Choroid plexus epithelial cell (primary cell): ENCODE measurements at places on chromosomes 16 and 17.

DNA sequence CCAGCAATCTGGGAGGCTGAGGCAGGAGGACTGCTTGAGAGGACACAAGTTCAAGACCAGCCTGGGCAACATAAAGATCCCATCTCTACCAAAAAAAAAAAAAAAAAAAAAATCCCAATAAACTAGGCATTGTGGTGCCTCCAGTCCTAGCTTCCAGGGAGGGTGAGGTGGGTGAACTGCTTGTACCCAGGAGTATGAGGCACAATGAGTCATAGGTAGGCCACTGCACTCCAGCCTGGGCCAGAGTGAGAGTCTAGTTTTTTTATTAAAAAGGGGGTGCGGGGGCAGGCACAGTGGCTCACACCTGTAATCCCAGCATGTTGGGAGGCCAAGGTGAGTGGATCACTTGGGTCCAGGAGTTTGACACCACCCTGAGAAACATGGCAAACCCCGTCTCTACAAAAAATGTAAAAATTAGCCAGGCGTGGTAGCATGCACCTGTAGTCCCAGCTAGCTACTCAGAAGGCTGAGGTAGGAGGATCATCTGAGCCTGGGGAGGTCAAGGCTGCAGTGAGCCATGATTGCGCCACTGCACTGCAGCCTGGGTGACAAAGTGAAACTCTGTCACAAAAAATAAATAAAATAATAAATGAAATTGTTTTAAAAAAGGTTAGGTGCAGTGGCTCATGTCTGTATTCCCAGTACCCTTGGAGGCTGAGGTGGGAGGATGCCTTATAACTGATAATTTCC is 7.8 kb upstream of the CHST6 start:
- no peak for DNase-seq

GRCh38 chr16:20612551-20613480 is 36.6 kb upstream of the ACSM2B start:
- no peak for DNase-seq

DNA sequence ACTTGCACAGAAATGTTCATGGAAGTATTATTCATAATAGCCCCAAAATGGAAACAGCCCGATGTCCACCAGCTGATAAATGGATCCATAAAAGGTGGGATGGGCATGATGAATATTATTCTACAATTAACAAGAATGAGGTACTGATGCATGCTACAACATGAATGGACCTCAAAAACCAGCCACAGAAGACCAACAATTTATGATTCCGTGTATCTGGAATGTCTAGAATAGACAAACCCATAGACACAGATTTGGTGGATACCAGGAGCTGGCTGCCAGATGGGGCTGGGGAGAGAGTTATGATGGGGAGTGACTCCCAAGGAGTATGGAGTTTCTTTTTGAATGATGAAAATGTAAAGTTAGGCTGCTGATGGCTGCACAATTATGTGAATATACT is 10.8 kb upstream of the NAGLU start:
- DNase-seq, result no peak

- DNase-seq, result no peak
These were observed 1.7 kb upstream of the AARS1 start for GRCh38 chr16:70290949-70291519.

- no peak for DNase-seq
These were observed 11.9 kb downstream of the TVP23A start for GRCh38 chr16:10806698-10807097.

- DNase-seq, result no peak
These were observed 2.3 kb downstream of the HIGD1B start for GRCh38 chr17:44850025-44850424.

DNA sequence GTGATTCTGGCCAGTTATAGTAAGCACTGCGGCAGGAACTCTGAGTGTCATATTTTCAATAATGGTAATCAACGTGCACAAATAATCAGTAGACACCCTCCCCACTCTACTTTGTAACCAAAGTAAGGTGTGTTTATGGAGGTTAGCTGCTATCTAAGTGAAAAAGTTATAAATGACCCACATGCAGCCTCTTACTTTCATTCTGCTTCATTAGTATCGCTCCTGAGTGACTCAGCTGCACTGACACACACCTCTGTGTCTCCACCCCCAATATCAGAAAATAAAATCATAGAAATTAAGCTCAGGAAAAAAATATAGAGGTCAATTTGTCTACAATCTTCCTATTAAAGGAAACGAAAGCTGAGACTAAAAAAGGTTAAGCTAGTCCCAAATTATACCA is 64.1 kb upstream of the TRAP1 start:
- no peak for DNase-seq

DNA sequence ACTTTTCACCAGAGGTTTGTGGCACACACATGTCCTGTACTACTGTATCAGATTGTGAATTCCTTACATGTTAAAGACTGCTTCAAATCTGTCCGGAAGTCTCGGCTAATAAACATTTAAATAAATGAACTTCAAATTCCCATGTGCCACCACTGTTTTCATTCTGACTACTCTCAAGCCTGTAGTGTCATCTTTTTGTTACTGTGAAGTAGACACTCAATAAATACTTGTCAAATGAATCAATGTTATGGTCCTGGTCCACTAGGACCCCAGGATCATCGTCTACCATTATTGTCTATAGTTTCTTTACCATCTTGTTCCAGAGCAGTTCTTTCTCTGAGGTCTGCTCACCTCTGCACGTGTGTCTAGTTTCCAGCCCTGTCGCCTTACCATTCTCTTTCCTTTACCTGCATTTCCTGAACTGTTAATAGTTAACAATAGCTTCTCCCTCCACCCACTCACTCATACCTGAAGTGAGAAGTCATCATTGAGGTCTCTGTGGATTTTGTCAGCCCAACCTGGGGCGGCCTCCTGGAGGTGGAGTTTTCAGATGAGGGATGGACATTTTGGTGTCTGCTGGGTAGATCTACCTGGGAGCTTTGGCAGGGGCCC is 333.0 kb downstream of the SEC14L1 start:
- DNase-seq, result no peak

GRCh38 chr16:15671530-15672117 is 21.6 kb downstream of the NDE1 start:
- no peak for DNase-seq

- peak; percentile 20 for DNase-seq
These were observed 9.9 kb upstream of the ADGRG1 start for GRCh38 chr16:57618296-57619132.

DNA sequence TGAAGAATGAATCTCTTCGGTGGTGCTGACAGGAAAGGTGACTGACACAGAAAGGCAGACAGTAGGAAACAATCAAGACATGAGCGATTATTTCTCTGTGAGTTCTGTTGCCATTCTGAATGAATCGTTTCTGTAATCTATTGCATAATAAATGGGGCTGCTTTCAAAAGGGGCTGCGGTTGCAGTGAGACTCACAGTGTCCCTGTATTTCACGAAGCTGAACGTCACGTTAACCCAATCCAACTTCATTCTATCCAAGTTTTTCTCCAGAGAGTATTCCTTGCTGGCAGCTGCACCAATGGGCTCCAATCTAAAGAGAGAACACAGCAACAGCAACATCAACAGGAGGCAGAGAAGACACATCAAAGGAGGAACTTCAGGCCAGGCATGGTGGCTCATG is 75.4 kb downstream of the DNAH3 start:
- DNase-seq, result no peak

GRCh38 chr17:36937001-36937958 is at the start of gene LHX1:
Gene LHX1 (plus strand): TSS chr17:36937475. CDS start chr17:36938198, 723 bp downstream.
- no peak for DNase-seq

DNA sequence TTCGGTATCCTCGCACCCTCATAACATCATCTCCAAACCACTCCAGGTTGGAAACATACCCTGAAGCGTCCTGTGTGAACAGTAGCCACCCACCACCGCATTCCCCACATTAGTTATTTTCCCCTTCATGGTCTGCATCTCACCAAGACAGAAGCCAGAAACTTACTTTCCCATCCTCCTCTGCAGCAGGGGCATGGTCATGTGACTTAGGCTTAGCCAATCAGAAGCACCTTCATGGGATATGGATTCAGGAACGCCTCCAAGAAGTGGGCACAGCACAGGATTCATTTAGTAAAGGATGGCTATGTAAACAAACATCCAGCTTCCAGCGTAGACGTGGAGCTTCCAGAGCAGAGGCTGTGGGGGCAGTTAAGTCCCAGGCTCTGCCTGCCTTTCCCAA is 130.3 kb downstream of the AXIN2 start:
- DNase-seq, result no peak

DNA sequence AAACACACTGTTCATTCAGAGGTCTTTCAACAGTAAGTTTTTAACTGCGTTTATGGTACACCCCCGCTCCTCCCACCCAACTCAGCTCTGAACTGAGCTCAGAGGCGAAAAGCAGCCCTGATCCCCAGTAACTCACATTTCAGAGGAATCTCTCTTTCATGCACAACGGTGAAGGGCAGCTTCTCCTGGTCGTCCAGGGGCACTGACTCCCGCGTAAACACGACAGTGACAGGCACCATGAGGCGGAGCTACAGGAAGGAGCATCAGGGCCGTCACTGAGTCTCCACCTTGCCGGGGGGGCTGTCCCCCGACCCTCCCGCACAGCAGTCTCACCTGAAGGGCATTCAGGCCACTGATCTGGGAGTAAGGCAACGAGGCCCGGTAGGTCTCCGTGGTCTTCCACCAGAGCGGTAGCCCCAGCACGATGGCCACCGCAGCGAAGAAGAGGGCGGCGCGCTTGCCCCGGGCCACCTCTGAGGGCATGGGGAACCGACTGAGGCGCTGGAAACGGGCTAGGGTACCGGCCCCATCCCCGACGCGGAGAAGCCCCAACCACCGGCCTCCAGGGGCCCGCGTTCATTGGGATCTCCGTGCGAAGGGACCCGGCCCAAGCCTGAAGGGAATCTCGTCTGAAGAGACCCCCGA is 486 bp downstream of the PIGS start:
- DNase-seq, result no peak

- peak; percentile 38 for DNase-seq
These were observed 2.1 kb upstream of the C1QL1 start for GRCh38 chr17:44970136-44970741.

GRCh38 chr16:24217461-24217860 is 38.7 kb upstream of the CACNG3 start:
- no peak for DNase-seq
